Right renal cortex interstitium (tissue), 3 donors: ENCODE measurements at places on chromosomes 5 and 9.

DNA sequence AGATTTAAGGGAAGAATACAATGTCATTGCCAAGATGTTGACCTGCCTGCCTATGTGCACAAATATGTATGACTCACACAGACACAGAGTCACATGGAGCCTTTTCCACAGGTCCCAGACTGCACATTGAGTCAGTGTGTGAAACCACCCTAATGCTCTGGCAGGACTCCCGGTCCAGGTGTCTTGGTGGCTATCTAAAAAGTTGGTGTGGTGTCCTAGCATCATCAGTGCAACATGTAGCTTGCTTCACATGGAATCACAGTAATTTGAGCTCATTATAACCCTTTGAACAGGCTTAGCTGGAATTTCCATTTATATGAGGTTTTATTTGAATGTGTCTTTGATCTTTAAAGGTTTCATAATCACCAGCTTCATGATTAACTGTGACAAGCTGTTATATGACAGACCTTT is 10.7 kb downstream of the IFNA5 start:
- DNase-seq = no peak

- no peak for DNase-seq
These were observed 485.4 kb downstream of the ZNF608 start for GRCh38 chr5:124260921-124261515.

DNA sequence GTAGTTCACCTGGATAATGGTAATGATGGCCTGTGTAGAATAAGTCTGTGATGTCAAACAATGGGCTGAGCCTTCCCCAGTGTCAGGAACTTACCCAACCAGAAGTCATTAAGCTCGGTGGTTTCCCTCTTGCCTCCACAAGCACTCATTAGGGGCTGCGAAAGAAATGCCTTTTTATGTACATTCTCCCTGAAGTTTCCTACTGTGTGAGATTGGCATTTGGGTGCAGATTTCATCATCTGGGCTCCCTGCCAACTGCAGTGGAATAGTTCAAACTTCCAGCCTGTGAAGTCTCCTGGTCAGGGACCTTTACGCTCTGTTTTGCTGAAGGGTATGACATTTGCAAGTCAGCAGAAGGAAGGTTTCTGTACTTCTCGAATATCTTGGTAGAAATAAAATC is 41.6 kb upstream of the TMEM215 start:
- DNase-seq = no peak

DNA sequence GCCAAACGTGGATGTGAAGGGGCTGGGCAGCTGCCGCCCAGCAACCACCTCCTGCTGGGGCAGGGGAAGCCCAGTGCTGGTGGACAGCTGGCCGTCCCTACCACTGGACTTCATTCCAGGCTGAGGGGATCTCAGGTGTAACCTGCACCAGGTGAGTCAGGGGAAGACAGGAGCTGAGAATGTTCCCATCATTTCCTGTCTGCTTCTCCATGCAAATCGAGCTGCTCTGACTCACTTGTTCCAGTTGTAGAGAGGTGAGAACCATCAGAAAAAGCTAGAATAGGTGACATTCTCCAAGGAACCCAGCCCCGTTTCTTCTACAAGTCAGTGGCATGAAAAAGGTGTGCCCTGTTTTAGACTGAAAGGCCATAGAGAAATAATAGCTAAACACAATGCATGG is 21.8 kb upstream of the BARX1 start:
- DNase-seq = no peak

DNA sequence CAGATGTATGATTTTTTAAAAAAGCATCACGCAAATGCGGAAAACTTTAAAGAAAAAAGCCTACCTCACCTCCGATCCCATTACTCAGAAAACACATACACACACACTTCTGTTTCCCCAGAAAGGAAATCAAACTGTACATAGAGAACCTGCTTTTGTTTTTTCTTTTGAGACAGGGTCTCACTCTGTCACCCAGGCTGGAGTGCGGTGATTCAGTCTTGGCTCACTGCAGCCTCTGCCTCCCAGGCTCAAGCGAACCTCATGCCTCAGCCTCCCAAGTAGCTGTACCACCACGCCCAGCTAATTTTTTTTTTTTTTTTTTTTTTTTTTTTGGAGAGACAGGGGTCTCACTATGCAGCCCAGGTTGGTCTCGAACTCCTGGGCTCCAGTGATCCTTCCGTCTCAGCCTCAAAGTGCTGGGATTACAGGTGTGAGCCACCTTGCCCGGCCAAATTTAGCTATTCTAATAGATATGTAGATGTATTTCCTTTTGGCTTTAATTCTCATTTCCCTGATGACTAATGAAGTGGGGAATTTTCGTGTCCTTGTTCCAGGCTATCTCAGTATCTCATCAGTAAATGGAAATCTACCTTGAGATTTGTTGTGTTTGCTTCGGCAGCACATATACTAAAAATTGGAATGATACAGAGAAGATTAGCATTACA is 25.7 kb upstream of the EEIG1 start:
- no peak for DNase-seq

GRCh38 chr9:132931178-132931735 is 13.2 kb downstream of the TSC1 start:
- DNase-seq = no peak

- DNase-seq = no peak
These were observed 75.1 kb downstream of the PAM start for GRCh38 chr5:102830241-102830640.

GRCh38 chr9:136619742-136620440 is 42.8 kb upstream of the EGFL7 start:
- DNase-seq = no peak

DNA sequence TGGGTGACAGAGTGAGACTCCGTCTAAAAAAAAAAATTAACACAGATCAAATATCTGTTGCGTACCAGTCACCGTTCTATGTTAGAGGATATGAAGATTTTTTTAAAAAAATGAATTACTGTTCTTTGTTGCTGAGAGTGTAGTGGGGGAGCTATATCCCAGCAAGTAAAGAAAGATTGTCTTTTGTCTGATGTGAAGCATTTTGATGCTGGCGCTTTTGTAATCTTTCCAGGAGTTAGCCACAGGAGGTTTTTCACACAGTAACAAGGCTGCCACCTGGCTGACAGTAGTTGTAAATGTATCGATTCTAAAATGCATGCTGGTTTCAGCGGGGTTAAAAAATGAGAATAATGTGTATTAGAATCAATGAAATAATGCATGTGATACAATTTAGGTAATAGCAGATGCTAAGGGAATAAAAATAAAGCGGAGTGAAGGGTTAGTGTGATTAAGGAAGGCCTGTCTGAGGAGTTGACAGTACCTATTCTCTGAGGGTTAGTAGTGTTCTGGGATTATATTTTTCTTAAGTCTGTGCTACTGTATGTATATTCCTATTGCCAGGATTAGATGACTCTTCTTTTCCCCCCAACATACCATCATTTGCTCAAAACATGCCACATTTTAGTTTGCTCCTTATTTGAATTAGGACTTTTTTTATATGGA is 3.4 kb downstream of the LMNB1 start:
- no peak for DNase-seq

DNA sequence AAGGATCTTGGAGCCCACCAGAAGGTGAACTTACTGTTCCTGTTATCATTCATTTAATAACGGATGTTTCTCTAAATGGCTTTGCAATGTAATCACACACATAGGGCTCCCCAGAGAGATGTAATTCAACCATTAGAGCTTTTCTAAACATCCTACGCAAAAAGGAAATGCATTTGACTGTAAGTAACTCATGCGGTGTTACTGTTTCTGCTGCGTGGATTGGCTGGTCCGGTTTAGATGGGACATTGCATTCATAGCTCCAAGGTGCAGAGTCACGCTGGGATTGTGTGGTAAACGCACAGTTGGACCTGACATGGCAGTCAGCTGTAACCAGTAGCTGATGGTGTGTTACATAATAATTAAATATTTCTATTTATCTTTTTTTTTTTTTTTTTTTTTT is 185.5 kb upstream of the OTULINL start:
- DNase-seq = no peak
